ENCODE measurements at places on chromosomes 13 and 19. TPM values are rescaled to one million over a fixed set of nuclear protein-coding genes. Genes with fewer than 3 reads are reported as not detected.

Gene ZNF792
- 8.9 TPM for total RNA-seq

Gene CAMSAP3
- total RNA-seq, result 0.16 TPM

Gene TPTE2
- not detected for total RNA-seq

Gene LACC1
- total RNA-seq, result 0.95 TPM

Gene GNG7
- total RNA-seq, result 5.7 TPM

Gene ADGRL1
- 23.9 TPM for total RNA-seq

Gene ACER1
- total RNA-seq, result 2.7 TPM

Gene CALR3
- total RNA-seq, result not detected

Gene SGCG
- not detected for total RNA-seq

Gene LGALS14
- total RNA-seq, result not detected

Gene UBE2L5
- total RNA-seq, result 0.11 TPM

Gene PSG1
- not detected for total RNA-seq

DNA sequence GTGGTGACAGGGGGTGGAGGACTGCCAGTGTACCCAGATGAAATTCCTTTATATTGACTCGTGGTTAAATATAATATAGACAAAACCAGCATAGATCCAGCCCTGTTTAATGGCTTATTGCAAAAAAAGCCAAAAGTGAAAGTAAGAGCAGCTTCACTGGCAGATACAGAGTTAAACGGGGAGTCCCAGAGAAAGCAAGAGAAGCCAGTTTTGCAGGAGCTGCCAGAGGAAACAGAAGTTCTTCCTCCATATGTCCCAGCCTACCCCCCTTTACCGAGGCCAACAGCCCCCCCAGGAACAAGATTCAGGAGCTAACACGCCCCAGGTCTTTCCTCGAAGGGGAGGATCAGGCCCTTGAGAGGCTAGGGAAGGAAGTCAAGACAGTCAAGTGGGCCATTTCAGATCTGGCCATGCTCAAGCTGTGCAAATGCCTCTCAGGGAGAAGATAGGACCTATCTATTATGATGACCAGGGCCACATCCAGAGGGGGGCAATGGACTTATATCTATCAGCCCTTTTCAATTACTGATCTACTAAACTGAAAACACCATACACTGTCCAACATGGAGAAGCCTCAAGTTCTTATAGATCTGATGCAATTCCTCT, 47.2 kb upstream of the ZNF737 start:
- DNase-seq, result no peak

- DNase-seq, result peak; percentile 60
Measured at GRCh38 chr13:114132419-114133121, at the start of gene RASA3. Gene RASA3, minus strand, starts transcription at chr13:114132623. Its CDS starts 134 bp downstream, at chr13:114132489.

GRCh38 chr13:30877335-30877734, 28.7 kb upstream of the MEDAG start:
- no peak for DNase-seq

- DNase-seq, result no peak
Measured at GRCh38 chr13:34277936-34278335, 460.0 kb downstream of the RFC3 start.

DNA sequence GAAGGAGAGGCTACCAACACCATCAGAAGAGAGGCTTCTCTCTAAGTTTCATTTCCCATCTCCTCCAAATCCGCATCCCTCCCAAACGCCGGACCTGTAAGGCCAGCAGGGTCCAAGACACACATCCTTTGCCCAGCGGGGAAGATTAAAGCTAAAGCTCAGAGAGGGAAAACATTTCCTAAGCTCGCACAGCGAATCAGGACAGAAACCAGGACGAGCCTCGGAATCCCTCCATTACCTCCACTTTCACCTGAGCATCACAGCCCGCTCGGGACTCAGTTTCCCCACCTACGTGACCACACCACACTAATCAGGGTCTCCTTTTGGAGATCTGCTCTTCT, 711 bp upstream of the FOSB start:
- no peak for DNase-seq

- DNase-seq, result no peak
Measured at GRCh38 chr19:30924670-30925069, 424.6 kb downstream of the TSHZ3 start.

- DNase-seq, result peak; percentile 44
Measured at GRCh38 chr13:46721054-46721453, 75.9 kb downstream of the ESD start.

DNA sequence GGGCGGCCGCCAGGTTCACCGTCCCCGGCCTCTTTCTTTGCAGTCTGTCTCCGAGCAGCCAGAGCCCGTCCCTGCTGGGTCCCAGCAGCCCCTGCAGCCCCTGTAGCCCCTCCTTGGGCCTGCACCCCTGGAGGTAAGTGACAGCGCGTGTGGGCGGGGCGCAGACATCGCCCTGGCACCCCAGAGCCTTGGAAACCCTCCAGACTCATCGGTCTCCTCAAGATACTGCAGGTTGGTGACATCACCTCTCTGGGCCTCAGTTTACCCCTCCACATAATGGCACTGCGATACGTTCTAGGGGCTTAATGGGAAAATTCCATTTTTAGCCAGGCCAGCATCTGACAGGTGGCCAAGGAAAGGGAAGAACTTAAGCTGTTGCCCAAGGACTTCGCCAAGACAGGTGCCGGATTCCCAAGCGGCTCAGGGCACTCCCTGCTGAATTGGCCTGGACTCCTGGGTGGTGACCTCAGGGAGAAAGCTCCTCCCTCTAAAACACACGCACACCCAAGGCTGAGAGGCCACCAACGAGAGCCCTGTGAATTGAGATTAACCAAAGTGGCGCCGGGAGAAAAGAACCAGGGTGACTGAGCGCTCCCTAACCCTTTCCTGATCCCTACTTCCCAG, 13.1 kb downstream of the MAST3 start:
- DNase-seq, result no peak

GRCh38 chr19:37551129-37551993, 43.2 kb downstream of the ZNF571 start:
- DNase-seq, result peak; percentile 10

DNA sequence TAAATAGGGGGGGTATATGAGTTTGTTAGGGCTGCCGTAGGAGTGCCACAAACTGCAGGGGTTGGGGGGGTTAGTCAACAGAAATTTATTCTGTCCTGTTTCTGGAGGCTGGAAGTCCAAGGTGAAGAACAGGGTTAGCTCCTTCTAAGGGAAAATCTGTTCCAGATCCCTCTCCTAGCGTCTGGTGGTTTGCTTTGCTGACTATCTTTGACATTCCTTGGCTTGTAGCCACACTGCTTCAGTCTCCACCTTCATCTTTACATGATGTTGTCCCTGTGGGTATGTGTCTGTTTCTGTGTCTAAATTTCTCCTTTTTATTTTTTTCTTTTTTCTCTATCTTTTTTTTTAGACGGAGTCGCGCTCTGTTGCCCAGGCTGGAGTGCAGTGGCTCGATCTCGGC, 8.1 kb upstream of the ICAM1 start:
- no peak for DNase-seq

GRCh38 chr19:48498595-48499311, 12.9 kb downstream of the LMTK3 start:
- DNase-seq, result no peak

DNA sequence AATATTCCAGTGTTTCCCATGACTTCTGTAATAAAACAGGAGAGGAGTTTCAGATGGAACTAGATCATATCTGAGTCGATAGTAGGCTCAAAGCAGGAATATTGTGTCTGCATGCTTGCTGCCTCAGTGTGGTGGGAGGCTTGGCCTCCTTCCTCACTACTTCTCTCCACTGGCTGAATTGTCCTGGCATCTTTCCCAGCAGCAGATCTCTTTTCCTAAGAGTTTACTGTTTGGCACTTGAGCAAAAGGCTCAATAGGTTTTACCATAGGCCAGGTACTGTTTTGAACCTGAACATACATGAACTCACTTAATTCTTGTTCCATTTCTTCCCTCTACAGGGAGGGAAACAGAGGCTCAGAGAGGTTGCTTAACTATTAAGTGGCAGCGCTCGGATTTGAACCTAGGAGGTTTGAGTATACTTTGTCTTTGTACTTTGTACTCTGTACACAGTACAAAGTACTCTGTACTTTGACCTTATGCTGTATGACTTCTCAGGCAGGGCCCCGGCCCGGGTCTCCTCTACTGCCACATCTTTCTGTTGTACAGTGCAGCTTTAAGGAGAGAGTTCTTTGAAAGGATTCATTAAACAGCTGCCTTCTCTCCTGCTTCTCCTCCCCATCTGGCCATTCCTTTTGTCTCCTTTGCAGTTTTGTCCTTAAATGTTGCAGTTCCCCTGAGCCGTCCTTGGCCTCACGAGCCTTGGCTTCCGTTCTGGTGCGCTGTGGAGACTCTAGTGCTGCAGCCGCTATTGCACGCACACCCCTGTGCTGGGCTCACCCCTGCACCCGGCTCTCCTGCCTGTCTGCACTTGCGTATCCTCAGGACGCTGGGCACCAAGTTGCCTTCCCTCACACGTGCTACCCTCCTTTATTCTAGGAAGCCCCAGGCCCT, 8.1 kb downstream of the B3GLCT start:
- no peak for DNase-seq

- no peak for DNase-seq
Measured at GRCh38 chr13:98599502-98600328, 22.8 kb upstream of the STK24 start.

DNA sequence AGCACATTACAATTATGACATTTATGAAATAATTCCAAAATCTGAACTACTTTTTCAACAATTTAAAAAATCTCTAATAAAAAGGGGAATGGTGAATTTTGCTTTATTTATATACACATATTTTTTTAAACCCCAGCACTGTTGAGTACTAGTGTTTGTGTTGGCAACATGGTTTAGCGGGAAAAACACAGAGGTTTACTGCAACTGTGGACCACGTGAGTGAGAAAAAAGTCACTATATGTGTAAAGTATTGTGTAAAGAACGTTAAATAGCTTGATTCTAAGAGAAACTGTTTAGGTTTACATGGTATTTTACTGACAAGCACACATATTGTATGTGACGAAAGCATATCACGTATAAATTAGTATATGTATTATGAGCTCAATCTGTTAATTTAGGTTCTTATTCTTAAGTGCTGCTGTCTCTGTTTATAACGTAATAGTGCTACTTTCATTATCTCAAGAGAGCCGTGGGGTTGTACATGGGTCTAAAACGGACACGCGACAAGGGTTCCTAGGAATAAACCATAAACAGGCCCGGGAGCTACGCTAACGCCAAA, 617 bp downstream of the SKA3 start:
- no peak for DNase-seq

DNA sequence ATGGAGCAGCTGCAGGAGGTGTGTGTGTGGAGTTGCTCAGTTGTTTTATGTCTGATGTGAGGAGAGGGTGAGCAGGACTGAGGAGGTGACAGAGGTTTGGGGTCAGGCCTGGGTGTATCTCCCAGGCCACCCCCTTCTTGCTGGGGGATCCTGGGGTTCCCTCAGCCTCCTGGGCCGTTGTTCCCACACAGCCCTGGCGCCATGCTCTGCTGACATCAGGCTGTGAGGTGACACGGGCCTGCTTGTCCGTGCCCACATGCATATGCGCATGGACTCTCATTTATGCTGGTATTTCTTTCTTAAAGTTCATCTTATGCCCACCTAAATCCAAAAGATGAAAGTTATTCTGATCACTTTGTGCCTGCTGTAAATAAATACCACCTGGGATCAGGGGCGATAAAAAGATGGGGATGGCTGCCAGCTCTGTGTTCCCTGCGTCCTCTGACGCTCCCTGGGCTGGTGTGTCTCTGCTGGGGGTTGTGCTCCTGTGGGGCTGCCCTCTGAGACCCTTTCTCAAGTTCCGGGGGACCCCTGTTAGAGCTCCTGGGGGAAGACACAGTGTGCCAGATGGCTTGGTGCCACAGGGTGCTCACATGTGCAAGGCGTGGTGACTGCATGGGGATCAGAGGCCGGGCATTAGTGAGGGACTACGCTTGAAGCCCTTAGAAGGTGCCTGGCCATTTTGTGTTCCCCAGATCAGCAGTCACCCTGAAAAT, 12.6 kb downstream of the NAXD start:
- DNase-seq, result no peak

GRCh38 chr13:112867301-112867711, 101.7 kb upstream of the MCF2L start:
- no peak for DNase-seq

GRCh38 chr13:63605403-63605802, 2189.8 kb upstream of the PCDH20 start:
- no peak for DNase-seq

DNA sequence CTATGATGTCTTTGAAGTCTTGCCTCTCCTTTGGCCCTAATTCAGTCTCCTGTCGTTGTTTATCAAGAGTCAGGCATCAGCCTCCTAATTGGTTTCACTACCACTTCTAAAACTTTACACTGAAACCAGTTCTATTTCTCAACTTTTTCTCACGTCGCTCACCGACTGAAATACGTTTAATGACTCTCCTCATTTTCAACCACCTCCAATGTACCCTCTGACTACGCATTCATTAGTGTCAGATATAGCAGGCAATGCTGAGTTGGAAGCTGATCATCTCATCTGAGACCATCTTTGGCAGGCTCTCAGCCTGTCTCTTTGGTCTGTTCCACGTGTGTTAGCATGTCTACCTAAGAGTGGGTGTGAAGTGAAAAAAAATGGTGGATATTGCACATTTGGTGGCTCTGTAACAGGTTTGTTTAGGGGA, 128.1 kb downstream of the KL start:
- DNase-seq, result no peak

DNA sequence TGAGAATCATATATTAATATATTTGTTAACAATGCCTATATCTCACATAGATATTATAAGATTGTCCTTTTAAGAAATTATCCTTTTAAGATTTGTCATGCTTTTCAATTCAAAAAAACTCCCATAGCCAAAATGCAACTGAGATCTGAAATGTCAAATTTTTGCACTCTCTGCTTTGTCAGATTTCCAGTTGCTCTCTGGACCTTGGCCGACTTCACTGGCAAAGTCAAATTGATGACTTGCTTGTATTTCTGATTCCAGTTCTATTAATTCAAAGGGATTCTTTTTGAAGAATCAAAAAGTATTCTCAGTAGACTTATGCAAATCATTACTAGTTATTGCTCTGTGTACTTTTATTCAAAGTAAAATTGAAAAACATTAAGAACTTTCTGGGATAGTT, 101.2 kb upstream of the SCEL start:
- no peak for DNase-seq
